ENCODE measurements at places on chromosomes 4 and X. TPM values are rescaled to one million over a fixed set of nuclear protein-coding genes. Genes with fewer than 3 reads are reported as not detected.

- no peak for DNase-seq
Measured at GRCh38 chrX:124098089-124098488, 136.6 kb downstream of the STAG2 start.

- DNase-seq = no peak
Measured at GRCh38 chr4:55546506-55546755, 278 bp downstream of the CLOCK start.

GRCh38 chr4:112311516-112311915 lies 14.3 kb downstream of the ALPK1 start:
- no peak for DNase-seq

- DNase-seq = no peak
Measured at GRCh38 chrX:140086691-140087090, 121.4 kb upstream of the CXorf66 start.

GRCh38 chrX:101397779-101398178 lies 7.0 kb downstream of the RPL36A start:
- DNase-seq = no peak

- DNase-seq = no peak
Measured at GRCh38 chr4:169080981-169081380, 70.9 kb upstream of the CBR4 start.

The ALPK1 gene
- total RNA-seq = 6.3 TPM

The BEX1 gene
- total RNA-seq = 21.8 TPM

The PGM2 gene
- total RNA-seq = 9.1 TPM

The MAGEA8 gene
- not detected for total RNA-seq

The CYSLTR1 gene
- 0.31 TPM for total RNA-seq
